Ascending aorta (tissue), 2 donors: ENCODE measurements at places on chromosomes 6 and 20.

- no peak for DNase-seq
- H3K27me3 ChIP-seq, result no peaks in the 10 kb centered on the region
- H3K4me3 ChIP-seq, result no peak overlapping the region
- peaks cover 14% of the 10 kb centered on the region for H3K4me1 ChIP-seq
These were observed 5.0 kb upstream of the NEDD9 start for GRCh38 chr6:11237428-11237827.

DNA sequence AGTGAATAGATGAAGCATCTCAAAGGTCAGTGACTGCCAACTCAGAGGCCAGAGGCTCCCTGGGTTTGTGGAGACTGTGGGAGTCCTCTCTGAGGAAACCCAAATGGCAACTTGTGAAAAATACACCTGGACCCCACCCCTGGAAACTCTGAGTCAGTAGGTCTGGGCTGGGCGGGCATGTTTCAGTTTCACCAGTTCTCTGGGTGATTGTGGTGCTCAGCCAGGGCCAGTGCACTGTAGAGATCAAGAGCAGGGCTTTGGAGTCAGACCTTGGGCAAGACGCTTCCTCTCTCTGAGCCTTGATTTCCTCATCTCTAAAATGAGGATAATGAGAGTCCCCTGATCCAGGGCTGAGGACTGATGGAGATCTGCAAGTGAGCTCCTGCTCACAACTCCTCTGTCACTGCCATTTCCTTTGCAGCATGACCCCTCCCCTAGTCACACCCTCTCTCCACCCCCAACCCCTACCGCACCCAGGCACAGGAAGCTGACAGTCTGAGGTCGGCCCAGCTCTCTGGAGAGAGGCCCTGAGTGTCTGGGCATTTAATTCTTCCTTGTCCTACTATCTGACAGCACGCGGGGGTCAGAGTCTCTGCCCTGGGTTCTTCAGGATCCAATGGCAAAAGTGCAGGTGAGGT lies 5.1 kb downstream of the DEF6 start:
- no peak overlapping the region for H3K4me3 ChIP-seq
- no peak overlapping the region for H3K27ac ChIP-seq
- no peaks in the 10 kb centered on the region for H3K36me3 ChIP-seq
- no peaks in the 10 kb centered on the region for H3K4me1 ChIP-seq

DNA sequence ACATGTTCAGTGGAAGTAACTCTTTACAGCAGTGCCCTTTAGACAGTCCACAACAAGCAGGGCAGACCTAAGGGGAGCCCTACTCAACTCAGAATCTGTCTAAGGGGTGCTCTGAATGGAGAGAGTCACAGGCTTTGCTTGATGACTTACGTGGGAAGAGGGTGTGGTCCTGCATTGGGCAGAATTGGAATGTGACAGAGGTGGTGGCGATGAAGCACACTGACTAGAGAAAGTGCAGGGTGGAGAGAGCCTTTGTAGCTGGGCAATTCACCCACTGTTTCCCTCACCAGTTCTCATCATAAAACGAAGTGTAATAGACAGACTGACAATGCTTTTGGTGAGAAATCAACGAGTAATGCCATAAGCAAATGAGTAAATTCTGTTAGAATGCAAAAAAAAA lies 11.2 kb downstream of the TP53INP2 start:
- peaks cover 20% of the 10 kb centered on the region for H3K36me3 ChIP-seq
- no peak overlapping the region for H3K27ac ChIP-seq
- H3K4me1 ChIP-seq, result peaks cover 3% of the 10 kb centered on the region
- H3K27me3 ChIP-seq, result no peaks in the 10 kb centered on the region
- H3K4me3 ChIP-seq, result no peak overlapping the region
- no peak for DNase-seq

DNA sequence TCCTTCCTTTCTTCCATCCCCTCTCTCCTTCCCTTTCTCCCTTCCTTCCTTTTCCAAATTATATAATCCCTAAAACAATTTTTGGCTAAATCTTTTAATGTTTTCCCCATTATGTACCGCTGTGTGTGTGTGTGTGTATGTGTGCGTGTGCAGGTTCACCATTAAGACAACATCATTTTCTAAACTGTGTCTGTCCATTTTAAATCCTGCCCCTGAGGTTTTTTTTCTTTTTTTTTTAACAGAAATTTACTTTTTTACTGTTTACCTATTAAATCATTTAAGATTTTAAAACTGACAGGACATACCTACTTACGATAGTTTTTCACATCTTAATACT lies 366.3 kb upstream of the EPHA7 start:
- no peaks in the 10 kb centered on the region for H3K27me3 ChIP-seq
- no peak overlapping the region for H3K27ac ChIP-seq
- no peak overlapping the region for H3K4me3 ChIP-seq
- DNase-seq, result no peak
- H3K36me3 ChIP-seq, result no peaks in the 10 kb centered on the region
- H3K4me1 ChIP-seq, result no peaks in the 10 kb centered on the region

DNA sequence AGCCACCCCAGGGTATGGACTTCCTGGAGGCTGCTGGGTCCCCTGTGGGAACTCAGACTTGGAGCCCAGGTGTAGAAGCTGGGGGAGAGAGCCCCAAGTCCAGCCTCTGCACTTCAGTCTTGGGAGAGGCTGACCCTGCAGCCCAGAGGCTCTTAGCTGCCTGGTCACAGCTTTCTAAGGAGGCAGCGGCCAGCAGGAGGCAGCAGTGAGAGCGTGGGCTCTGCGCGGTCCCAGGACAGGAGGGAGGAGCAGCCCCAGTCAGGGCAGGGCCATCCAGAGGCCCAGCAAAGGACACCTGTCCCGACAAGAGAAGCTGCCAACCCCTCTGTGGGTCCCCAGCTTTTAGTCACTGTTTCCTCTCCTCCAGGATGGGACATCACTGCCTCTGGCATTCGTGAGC lies 9.4 kb downstream of the TREML2 start:
- H3K27ac ChIP-seq, result no peak overlapping the region
- DNase-seq, result no peak
- no peak overlapping the region for H3K4me3 ChIP-seq
- no peaks in the 10 kb centered on the region for H3K27me3 ChIP-seq
- H3K36me3 ChIP-seq, result no peaks in the 10 kb centered on the region

DNA sequence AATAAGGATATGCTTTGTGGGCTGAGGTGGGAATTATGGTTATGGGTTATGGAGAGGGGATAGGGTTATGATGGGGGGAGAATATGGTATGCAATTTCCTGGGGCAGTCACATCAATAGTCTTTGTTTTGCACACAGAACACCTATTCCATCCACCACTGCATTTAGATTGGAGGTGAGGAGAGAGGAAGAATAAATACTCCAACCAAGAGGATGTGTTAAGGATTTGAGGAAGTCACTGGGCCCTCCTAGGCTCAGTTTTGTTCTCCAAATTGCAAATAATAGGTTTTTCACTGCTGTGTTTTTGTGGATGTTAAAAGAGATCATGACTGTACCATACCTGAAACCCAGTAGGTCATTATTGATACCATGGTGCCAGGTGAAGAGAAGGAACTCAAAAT lies 29.5 kb upstream of the SIRPG start:
- no peak for DNase-seq
- no peaks in the 10 kb centered on the region for H3K36me3 ChIP-seq
- H3K27ac ChIP-seq, result no peak overlapping the region
- no peaks in the 10 kb centered on the region for H3K27me3 ChIP-seq
- H3K4me1 ChIP-seq, result no peaks in the 10 kb centered on the region
- H3K4me3 ChIP-seq, result no peak overlapping the region

DNA sequence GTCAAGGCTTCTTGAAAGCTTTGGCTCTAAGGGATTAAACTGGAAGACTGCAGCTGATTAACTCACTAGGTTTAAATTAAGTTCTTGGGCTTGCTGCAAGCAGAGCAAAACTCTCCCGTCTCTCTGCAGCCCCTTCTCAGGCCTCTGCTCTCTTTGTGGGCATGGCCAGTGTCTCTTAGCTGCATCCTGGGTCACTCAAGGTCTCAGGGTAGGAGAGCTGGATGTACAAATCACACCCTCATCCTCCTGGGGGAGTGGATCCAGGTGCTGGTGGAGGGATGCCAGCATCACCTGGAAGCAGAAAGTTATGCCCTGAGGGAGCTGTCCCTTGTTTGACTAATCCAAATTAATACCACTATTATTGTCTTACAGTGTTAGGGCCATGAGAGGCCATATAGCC lies 35.8 kb downstream of the GCM1 start:
- DNase-seq, result no peak
- H3K36me3 ChIP-seq, result no peaks in the 10 kb centered on the region
- H3K4me3 ChIP-seq, result no peak overlapping the region
- H3K27me3 ChIP-seq, result no peaks in the 10 kb centered on the region
- no peak overlapping the region for H3K27ac ChIP-seq
- no peaks in the 10 kb centered on the region for H3K4me1 ChIP-seq

DNA sequence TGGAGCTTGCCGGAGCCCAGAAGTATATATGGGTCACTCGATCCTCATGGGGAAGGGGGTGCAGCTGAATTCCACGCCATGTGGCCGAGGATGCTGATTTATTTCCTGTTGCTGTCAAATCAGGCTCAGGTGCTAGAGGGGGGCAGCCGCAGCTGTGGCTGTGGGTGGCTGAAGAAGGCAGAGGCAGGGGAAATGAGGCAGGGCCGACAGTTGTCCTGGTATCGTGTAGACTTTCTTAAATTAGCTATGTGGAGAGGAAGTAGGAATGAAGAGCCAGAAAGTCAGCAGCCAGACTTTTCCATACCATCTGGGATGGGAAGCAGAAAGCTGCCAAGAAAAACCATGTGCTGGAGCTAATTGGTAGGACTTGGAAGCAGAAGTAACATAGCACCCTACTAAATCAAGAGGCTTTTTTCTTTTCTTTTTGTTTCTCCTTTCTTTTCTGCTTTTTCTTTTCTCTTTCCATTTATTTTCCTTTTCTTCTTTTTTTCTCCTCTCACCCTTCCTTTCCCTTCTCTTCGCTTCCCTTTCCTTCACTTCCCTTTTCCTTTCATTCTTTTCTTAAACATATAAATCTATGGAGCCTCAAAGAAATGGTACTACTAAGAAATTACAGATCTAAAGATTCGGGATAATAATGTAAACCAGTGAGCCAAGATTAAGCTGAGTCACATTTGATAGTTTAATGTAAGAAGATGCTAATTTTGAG lies 90.6 kb upstream of the CD83 start:
- DNase-seq, result no peak
- no peak overlapping the region for H3K4me3 ChIP-seq
- no peaks in the 10 kb centered on the region for H3K4me1 ChIP-seq
- no peak overlapping the region for H3K27ac ChIP-seq

DNA sequence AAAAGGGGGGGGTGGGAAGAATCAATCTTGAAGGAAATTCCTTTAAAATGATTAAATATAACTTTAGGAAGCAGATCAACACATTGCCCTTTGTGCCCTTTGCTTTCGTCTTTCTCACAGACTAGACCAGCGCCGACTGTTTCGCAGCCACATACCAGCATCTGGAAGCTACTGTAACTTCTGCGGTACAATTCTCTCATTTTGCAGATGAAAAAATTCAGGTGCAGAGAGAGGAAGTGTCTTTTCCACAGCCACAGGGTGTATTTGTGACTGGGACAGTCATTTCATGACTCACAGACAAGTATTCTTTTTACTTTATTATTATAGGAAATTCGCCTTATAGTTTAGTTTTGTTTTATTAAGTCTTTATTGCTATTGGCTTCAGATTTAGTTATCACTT lies 84.2 kb downstream of the UST start:
- H3K27me3 ChIP-seq, result no peaks in the 10 kb centered on the region
- no peak for DNase-seq
- no peaks in the 10 kb centered on the region for H3K4me1 ChIP-seq
- H3K4me3 ChIP-seq, result no peak overlapping the region
- no peaks in the 10 kb centered on the region for H3K36me3 ChIP-seq

GRCh38 chr6:167710363-167710920 lies 116.3 kb upstream of the AFDN start:
- DNase-seq, result no peak
- H3K27ac ChIP-seq, result no peak overlapping the region
- H3K4me1 ChIP-seq, result no peaks in the 10 kb centered on the region
- no peak overlapping the region for H3K4me3 ChIP-seq

DNA sequence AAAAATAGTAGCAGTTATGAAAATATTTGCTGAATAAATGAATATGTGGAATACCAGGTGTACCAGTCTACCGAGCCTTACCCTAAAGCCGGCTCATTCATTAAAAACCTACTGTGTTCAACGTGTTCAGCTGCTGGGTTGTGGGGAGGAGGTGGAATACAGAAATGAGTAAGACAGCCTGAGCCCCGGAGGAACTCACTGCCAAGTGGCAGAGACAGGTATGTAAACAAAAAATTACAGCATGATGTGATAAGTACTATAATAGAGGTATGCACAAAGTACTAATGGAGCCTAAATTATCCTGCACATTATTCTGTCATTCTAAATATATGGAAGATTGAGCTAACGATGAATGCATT lies 6.8 kb upstream of the ADTRP start:
- no peaks in the 10 kb centered on the region for H3K27me3 ChIP-seq
- H3K27ac ChIP-seq, result no peak overlapping the region
- no peaks in the 10 kb centered on the region for H3K36me3 ChIP-seq
- H3K4me1 ChIP-seq, result no peaks in the 10 kb centered on the region
- H3K4me3 ChIP-seq, result no peak overlapping the region

DNA sequence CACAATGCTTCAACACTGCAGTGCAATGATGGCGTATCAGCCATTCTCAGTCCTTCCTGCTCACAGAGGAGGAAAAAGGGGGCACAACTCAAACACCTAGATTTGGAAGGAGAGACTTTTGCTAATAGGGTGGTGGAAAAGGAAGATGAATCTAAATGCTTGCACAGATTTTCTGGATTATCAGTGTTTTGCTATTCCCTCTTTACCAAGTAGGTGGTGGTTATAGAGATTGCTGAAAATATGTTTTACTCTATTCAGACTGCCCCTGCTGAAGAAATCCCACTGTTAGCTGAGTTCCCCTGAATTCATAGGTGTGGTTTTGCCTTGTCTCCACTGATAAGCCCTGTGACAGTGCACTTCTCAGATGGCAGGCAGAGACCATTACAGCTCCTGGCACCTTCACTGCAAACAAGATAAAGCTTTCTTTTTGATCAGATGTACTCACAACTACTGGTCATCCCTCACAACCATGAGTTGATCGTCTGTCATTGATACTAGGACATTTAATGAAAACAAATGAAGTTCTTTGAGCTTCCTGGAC lies 311.4 kb downstream of the KIF16B start:
- no peaks in the 10 kb centered on the region for H3K27me3 ChIP-seq
- H3K27ac ChIP-seq, result no peak overlapping the region
- no peak overlapping the region for H3K4me3 ChIP-seq
- no peaks in the 10 kb centered on the region for H3K36me3 ChIP-seq
- DNase-seq, result no peak
- no peaks in the 10 kb centered on the region for H3K4me1 ChIP-seq

GRCh38 chr20:40743141-40743775 lies 54.2 kb upstream of the MAFB start:
- H3K36me3 ChIP-seq, result no peaks in the 10 kb centered on the region
- no peaks in the 10 kb centered on the region for H3K27me3 ChIP-seq
- no peak overlapping the region for H3K27ac ChIP-seq
- no peak for DNase-seq
- no peak overlapping the region for H3K4me3 ChIP-seq
- no peaks in the 10 kb centered on the region for H3K4me1 ChIP-seq
